ENCODE measurements at places on chromosomes 6 and 20.

- no peak for DNase-seq
Observed at GRCh38 chr20:25025986-25026605, 31.8 kb downstream of the ACSS1 start.

DNA sequence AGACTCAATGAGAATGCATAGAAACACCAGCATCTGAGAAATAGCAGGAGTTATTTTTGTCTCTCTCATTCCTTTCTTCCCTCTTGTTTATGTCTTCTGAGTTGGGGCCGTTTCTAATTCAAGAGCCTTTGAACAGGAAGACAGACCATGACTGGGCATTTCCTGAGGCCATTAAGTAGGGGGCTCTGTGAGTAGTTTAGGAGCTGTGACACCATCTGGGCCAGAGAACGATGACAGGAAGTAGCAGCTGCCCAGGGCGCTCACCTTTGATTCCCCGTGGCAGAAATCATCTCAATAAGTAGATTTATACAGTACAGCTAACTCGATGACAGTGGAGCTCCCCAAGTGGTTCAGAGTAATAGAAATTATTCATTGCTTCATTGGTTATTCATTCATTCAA is 298.4 kb upstream of the PLN start:
- no peak for DNase-seq

GRCh38 chr20:37567671-37568588 is 40.3 kb upstream of the BLCAP start:
- DNase-seq = no peak

- DNase-seq = no peak
Observed at GRCh38 chr6:47203266-47203937, 106.3 kb downstream of the TNFRSF21 start.

- DNase-seq = peak; percentile 47
Observed at GRCh38 chr6:44667668-44668390, 280.3 kb downstream of the CDC5L start.

DNA sequence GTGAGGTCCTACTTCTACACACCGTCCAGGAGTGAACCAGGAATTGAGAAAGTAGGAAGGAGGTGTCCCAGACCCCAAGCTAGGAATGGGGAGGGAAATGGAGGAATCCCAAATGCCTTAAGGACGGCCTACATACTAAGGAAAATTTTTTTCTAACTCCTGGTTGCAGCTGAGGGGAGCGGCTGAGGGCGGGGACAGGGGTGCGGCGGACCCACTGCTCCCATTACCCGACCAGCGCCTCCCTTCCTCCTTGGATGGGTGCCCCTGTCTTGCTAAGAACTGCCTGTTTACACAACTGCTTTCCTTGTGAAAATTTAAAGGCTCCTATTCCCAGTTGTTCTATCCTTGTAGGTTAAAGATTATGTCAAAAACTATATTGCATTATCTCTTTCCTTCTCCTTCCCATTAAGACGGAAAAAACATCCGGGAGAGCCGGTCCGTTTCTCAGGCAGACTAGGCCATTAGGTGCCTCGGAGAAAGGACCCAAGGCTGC is 699 bp upstream of the HSPA1B start:
- DNase-seq = no peak

DNA sequence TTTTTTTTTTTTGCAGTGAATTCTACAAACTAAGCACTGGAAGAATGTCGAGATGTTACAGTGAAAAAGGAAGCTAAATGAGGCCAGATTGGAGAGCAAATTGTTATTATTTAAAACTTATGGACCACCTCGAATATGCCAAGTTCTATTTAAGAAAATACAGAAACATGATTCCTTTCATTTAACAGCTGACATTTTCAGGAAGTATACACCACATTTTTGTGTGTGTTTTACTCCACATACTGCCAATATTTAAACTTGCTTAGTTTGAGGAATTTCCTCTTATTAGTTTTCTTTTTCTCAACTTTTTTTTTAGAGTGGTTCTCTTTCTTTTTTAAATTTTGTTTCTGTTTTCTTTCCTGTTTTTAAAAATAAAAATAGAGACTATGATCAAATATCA is 37.0 kb upstream of the GCLC start:
- DNase-seq = no peak

GRCh38 chr20:36873498-36874189 is 2.3 kb upstream of the TLDC2 start:
- DNase-seq = no peak
